Frontal cortex (tissue), 4 donors: ENCODE measurements at places on chromosomes 3 and 15.

DNA sequence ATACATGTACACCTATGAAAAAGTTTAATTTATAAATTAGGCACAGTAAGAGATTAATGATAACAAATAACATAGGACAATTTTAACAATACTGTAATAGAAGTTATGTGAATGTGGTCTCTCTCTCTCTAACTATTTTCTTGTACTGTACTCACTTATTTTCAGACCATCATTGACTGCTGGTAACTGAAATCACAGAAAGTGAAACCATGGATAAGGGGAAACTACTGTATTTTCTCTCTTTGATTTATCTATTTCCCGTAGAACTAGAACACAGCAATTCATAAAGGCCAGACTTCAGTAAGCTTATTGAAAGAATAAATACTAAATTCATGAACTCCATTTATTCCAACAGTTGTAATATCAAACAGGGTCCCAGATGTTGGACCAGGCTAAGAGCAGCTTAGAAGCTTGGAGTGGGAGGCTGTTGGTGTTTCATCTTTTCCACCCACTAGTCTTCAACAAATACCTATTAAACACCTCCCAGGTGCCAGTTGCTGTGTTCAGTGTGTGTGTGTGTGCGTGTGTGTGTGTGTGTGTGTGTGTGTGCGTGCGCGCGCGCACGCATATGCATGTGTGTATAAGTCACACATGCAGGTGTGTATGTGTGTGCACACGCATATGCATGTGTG, 235.4 kb downstream of the FOXP1 start:
- no peak for DNase-seq

- no peak for DNase-seq
Observed at GRCh38 chr15:85583442-85583841, 203.0 kb downstream of the AKAP13 start.

GRCh38 chr3:64491843-64492242, 196.0 kb downstream of the ADAMTS9 start:
- no peak for DNase-seq

- no peak for DNase-seq
Observed at GRCh38 chr3:161349529-161350312, 21.6 kb downstream of the SPTSSB start.

GRCh38 chr15:45225506-45226273, 26.3 kb upstream of the SLC28A2 start:
- DNase-seq: no peak

- DNase-seq: no peak
Observed at GRCh38 chr3:73461547-73461946, 163.2 kb downstream of the PDZRN3 start.

- no peak for DNase-seq
Observed at GRCh38 chr3:127216415-127217261, 23.7 kb downstream of the PRR23E start.

DNA sequence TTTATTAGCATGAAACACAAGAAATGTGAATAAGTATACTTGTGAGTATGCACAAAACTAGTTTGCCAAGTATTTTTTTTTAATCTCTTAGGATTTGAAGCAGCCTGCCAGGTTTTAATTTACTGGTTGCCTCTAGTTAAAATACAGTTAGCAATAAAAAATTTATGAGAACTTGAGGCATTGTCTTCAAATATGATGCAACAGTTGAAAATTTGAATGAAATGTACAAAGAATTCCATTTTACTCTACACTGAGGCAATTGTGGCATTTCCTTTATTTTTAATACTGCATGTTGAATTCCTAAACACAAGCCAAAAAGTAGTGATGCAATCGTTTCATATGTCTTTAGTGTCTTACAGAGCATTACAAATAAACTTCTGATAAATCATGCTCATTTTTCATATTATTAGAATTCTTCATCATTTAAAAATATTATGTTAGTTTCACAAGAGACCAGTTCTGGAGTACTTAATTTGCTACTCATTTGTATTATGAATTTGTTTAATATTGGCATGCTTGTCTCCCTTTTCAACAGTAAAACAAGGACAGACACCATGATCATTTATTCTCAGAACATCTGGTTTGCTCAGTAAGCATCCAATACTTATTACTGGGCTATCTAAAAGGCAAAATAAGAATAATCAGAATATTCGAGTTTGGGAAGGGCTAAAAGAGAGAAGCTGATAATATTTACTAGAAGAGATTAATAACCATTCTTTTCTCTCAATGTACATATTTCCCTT, 124.8 kb upstream of the PTX3 start:
- DNase-seq: no peak

DNA sequence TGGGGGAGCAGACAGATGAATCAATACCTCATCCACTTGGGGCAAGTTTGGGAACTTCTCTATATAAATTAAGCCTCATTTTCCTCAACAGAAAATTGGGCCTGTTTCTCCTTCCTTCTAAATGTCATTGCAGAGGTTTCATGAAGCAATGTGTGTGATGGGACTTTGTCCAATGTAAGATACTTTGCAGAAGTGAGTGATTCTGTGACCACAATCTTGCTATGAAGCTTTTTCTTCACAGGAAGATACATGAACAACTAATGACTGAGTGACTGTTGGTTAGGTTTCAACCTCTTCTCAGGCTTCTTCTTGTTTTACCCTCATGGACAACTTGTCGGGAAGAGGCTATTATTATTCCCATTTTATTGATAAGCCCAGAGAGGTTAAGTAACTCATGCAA, 11.0 kb downstream of the TMEM45A start:
- no peak for DNase-seq

- no peak for DNase-seq
Observed at GRCh38 chr3:177828208-177828565, 630.9 kb upstream of the TBL1XR1 start.

DNA sequence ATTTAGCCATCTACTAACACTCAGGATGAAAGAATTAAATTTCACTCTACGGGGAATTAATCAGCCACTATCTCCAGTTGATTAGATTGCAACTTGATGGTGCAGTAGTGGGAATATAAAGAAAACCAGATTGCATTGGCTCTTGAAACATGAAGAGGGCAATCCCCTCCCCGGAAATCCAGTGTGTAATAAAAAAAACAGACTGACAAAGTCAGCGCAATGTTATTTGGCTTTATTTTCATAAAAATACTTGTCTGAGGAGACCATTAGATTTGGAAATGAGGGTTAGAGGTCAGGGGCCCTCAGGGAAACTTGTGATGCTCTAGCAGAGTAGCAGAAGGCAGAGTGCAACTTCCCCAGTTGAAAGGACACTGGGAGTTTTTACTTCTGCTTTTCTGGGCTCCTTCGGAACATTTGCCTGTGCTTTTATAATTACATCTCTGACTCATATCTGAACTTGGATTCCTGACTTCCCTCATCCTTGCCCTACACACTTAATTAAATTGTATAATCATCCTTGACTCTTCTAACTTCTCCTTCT, 326.8 kb downstream of the TUSC7 start:
- no peak for DNase-seq

GRCh38 chr3:50620420-50620819, 3.5 kb downstream of the MAPKAPK3 start:
- no peak for DNase-seq

DNA sequence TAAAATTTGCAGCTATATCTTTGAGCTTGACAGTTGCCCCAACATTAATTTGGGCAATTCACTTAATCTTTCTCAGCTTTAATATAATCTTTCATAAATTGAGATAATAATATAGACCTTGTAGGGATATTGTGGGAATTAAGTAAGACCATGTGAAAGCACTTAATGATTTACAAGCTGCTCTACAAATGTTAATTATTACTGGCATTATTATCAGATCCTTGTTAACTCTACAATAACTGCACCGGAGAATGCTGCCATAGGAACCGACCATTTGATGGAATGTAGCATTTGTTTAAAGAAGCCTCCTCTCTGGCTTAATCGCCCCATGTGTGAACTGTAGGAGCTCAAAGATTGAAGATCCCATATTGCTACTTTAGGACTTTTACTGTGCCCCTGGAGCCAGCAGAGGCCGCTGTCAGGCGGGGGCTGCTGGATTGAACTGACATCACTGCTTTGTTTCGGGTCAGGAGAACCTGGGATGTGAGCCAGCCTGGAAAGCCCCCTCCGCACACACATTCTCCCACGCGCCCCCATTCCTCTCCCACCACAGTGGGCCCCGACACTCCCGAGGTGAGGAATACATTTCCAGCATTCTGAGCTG, 154.2 kb upstream of the TNIK start:
- no peak for DNase-seq

DNA sequence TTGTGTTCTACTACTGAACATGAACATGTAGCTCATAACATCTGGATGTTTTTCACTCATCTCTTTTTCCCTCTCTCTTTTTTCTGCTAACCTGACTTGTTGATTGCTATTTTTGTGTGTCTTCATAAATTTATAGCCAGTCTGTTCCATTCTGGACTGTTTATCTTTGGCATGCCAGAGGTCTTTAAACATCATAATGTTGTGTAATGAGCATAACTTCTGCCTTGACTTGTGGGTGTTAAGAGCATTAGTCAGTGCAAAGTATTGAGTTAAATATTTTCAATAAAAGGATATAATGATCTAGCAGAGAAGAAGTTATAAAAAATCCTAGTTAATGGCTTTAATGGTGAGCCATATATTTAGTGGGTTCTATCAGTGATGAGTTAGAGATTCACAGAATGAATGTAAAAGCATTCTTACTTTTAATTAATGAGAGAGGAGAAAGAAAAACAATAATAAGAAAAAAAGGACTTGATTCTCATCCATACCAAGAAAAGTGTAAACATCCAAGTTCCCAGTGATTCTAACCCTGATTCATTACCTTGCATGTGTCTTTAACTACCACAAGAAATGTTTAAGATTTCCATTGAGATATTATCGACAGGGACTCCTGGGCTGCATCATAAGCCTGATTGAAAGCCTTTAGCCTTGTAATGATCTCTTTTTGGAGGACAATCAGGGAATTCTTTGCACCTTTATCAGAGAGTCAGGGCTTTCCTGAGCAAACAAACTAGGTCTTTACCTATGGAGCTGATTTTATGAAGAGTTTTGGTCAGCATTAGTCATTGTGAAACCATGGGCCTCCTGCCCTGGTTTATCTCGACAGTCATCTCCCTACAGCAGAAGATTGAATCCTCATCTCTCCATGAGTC, 22.9 kb downstream of the MITF start:
- DNase-seq: no peak

DNA sequence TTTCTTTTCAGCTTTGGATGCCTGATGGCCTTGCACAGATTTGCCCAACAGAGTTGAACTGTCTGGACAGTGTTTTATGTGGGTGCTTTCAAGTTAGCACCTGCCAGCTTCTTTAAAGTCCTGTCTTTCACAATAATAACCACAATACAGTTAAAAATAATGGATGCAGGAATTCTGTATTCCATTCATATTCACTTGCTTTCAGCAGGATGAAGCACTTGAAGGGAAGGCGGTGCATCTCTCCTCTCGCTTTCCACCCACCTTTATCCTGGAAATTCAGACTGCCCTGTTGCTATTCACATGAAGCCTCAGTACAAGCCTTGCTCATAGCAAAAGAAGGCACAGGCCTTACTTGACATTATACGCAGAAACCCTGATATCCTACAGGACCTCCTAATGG, 26.5 kb upstream of the GYG1 start:
- no peak for DNase-seq
